Nephron progenitor cell (in vitro differentiated cells): ENCODE measurements at places on chromosomes 5 and 9.

DNA sequence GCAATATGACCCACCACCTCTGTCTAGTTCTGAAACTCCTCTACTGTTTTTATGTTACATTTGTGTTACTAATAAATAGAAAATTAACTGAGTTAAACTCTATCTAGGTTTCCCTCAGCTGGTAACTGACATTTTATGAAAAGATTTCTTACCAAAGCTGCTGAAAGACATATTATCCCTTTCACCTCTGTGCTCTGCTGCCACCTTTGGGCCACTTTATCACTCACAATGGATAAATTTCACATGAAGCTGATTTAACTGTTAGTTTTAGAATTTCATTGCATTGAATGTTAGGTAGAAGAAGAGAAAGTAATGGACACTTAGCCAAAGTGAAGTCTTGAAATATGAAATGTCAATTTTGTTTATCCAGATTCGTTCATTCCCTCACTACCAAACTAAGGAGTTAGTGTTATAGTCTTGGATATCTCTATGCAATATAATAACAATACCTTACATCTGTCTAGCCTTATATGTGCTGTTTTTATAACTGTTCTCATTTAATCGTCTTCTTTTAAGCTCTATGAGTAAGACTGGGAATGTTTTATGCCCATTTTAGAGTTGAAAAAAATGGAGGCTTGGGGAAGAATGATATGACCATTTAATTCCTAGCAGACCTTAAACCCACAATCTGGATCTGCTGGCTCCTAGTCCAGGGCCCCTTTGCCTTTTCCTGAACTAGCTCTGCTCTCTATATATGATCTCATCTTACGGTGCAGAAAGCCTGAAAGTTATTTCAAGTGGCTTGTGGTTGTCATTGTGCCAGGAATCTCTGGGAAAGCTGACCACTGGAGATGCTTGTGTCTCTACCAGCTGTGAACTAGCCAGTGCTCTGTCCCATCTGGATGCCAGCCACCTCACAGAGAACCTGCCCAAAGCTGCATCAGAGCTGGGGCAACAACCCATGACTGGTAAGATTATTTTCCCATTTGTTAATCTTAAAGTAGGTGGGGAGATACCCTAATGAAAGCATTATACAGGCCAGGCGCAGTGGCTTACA is 97.1 kb downstream of the GOLPH3 start:
- H3K36me3 ChIP-seq: peaks cover 14% of the 10 kb centered on the region
- peak; percentile 27 for DNase-seq
- H3K4me3 ChIP-seq: no peak overlapping the region

- H3K36me3 ChIP-seq: peaks cover 85% of the 10 kb centered on the region
- no peaks in the 10 kb centered on the region for H3K4me1 ChIP-seq
- no peaks in the 10 kb centered on the region for H3K27me3 ChIP-seq
- H3K27ac ChIP-seq: peak overlapping the region; percentile 42
- H3K4me3 ChIP-seq: no peak overlapping the region
Observed at GRCh38 chr5:126561908-126562307, 33.1 kb downstream of the ALDH7A1 start.

GRCh38 chr5:38872826-38873225 is 27.0 kb downstream of the OSMR start:
- no peak overlapping the region for H3K4me3 ChIP-seq
- H3K27me3 ChIP-seq: no peaks in the 10 kb centered on the region
- DNase-seq: no peak
- no peak overlapping the region for H3K27ac ChIP-seq

DNA sequence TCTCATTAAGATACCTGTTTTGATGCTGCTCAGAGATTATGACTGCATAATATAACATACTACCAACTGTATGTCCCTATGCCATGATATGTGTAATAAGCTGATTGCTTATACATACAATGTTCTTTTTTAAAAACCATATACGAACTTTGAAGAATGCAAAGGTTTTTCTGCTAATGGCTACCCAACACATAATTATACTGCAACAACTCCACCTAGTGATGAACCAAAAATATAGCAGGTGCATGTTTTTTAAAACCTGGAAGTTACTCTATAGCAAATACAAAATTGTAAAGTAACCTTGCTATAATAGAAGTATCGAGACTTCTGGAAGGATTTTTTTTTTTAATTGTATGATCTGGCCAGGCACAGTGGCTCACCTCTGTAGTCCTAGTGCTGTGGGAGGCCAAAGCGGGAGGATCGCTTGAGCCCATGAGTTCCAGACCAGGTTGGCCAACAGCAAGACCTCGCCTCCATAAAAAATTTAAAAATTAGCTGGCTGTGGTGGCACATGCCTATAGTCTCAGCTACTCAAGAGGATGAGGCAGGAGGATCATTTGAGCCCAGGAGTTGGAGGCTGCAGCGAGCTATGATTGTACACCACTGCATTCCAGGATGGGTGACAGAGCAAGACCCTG is 49.1 kb downstream of the HOMER1 start:
- no peaks in the 10 kb centered on the region for H3K27me3 ChIP-seq
- H3K4me3 ChIP-seq: no peak overlapping the region
- H3K36me3 ChIP-seq: no peaks in the 10 kb centered on the region
- no peaks in the 10 kb centered on the region for H3K4me1 ChIP-seq
- no peak overlapping the region for H3K27ac ChIP-seq
- DNase-seq: no peak

DNA sequence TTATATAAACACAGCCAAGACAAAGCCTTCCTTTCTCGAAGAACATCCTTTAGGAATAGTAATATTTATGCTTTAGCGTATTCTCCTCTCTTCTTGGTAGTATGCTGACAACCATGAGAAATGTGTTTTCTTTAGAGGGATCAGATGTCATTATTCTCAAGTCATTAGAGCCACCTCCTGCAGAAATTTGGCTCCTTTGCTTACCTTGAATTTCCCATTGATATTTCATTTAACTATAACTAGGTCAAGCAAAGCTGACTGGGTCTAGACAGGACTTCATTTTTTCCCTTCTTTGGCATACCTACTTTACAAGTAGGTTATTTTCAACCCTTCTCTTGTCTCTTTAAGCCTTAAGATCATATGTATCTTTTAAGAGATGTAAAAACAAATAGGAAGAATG is 50.3 kb downstream of the SPATA31D1 start:
- no peak for DNase-seq
- peaks cover 4% of the 10 kb centered on the region for H3K4me1 ChIP-seq

DNA sequence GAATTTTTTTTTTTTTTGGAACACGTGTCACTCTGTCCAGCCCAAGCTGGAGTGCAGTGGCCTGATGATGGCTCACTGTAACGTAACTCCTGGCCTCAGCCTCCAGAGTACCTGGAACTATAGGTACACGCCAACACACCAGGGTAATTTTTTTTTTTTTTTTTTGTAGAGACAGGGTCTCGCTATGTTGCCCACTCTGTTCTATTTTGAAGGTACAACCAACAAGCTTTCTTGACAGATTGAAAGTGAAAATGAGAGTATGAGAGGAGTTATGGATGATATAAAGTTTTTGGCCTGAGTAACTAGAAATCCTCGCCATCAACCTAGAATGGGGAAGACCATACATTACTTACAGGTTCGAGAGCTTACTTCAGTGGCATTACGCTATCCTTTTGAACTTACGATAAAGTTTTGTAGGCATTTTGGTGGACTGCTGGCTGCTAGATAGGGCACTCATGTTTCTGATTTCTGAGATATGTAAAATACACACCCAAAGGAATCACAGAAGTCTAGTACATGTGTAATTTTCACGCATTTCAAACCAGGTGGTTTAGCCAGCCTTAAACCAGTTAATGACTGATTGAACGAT is 806 bp upstream of the CDC42SE2 start:
- no peak for DNase-seq
- peaks cover 12% of the 10 kb centered on the region for H3K36me3 ChIP-seq
- peaks cover 23% of the 10 kb centered on the region for H3K4me1 ChIP-seq
- no peaks in the 10 kb centered on the region for H3K27me3 ChIP-seq

- H3K27me3 ChIP-seq: no peaks in the 10 kb centered on the region
- H3K27ac ChIP-seq: peak overlapping the region; percentile 26
- peaks cover 37% of the 10 kb centered on the region for H3K4me1 ChIP-seq
- H3K36me3 ChIP-seq: no peaks in the 10 kb centered on the region
Observed at GRCh38 chr5:38660194-38660668, 103.8 kb upstream of the LIFR start.

- no peaks in the 10 kb centered on the region for H3K36me3 ChIP-seq
- no peaks in the 10 kb centered on the region for H3K4me1 ChIP-seq
- no peak for DNase-seq
- H3K27ac ChIP-seq: no peak overlapping the region
- H3K4me3 ChIP-seq: no peak overlapping the region
Observed at GRCh38 chr5:76576996-76577395, 46.2 kb downstream of the F2RL2 start.

- H3K4me1 ChIP-seq: no peaks in the 10 kb centered on the region
- no peaks in the 10 kb centered on the region for H3K36me3 ChIP-seq
- H3K27ac ChIP-seq: no peak overlapping the region
- H3K27me3 ChIP-seq: peaks cover 3% of the 10 kb centered on the region
Observed at GRCh38 chr5:26143259-26143658, 895.1 kb downstream of the CDH9 start.

DNA sequence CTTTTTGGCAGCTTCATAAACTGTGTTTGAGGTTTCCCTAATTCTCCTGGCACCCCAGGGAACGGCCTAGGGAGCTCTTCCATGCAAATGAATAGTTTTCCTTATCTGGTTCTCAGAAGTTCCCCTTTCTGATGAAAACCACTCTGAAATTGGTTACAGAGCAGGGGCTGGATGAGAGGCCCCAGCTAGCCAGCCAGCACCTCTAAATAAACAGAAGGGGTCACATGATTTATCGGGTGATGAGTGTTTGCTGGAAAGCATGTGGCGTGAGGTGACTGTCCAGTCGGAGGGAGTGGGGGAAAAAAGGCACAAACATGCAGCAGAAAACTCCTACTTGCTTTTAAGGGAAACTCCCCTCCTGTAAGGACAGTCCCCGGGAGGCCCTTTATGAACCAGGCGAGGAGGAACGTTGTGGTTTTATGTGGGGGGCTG is 261.2 kb upstream of the ANKRD55 start:
- peaks cover 3% of the 10 kb centered on the region for H3K27me3 ChIP-seq
- DNase-seq: peak; percentile 18
- no peak overlapping the region for H3K4me3 ChIP-seq
- H3K36me3 ChIP-seq: no peaks in the 10 kb centered on the region
- H3K4me1 ChIP-seq: peaks cover 52% of the 10 kb centered on the region

- H3K36me3 ChIP-seq: no peaks in the 10 kb centered on the region
- H3K27me3 ChIP-seq: peaks cover 31% of the 10 kb centered on the region
- H3K4me3 ChIP-seq: no peak overlapping the region
Observed at GRCh38 chr5:176658007-176658599, 10.8 kb downstream of the TSPAN17 start.

DNA sequence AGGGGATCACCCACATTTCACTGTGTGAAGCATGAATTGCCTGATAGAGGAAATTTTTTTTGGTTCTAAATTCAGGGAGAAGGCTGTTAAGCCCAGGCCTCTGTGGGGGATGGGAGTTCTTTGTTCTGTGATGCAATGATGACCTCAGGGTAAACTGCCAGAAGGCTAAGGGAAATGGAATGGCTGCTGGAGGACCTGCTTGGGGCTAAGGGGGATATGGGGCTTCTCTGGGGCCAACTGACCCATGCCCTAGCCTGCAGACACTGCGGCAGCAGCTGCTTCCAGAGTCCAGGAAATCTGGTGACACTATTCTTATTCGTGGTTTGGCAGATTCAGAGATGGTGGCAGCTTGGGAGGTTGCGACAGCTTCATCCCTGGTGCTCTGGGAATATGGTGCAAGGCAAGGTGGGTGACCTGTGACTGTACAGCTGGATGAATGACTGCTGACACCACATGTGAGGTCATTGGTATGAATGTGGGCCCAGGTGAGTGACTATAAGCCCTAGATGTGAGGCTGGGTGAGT is 30.3 kb downstream of the VCP start:
- peaks cover 42% of the 10 kb centered on the region for H3K36me3 ChIP-seq
- no peak overlapping the region for H3K4me3 ChIP-seq
- H3K27ac ChIP-seq: peak overlapping the region; percentile 31
- no peaks in the 10 kb centered on the region for H3K27me3 ChIP-seq

GRCh38 chr9:27356446-27356845 is 59.5 kb upstream of the EQTN start:
- no peak for DNase-seq
- peaks cover 28% of the 10 kb centered on the region for H3K4me1 ChIP-seq
- no peak overlapping the region for H3K4me3 ChIP-seq
- no peaks in the 10 kb centered on the region for H3K27me3 ChIP-seq
- peak overlapping the region; percentile 29 for H3K27ac ChIP-seq
- H3K36me3 ChIP-seq: peaks cover 66% of the 10 kb centered on the region

- H3K4me3 ChIP-seq: no peak overlapping the region
- H3K27me3 ChIP-seq: no peaks in the 10 kb centered on the region
- H3K36me3 ChIP-seq: peaks cover 10% of the 10 kb centered on the region
- DNase-seq: no peak
Observed at GRCh38 chr5:134139891-134140469, 25.5 kb downstream of the TCF7 start.

GRCh38 chr5:40396317-40396716 is 283.4 kb upstream of the PTGER4 start:
- H3K27ac ChIP-seq: no peak overlapping the region
- H3K4me1 ChIP-seq: no peaks in the 10 kb centered on the region
- no peaks in the 10 kb centered on the region for H3K36me3 ChIP-seq
- H3K27me3 ChIP-seq: no peaks in the 10 kb centered on the region
- DNase-seq: no peak

GRCh38 chr5:415928-416635 is 26.9 kb upstream of the EXOC3 start:
- no peak overlapping the region for H3K4me3 ChIP-seq
- peaks cover 4% of the 10 kb centered on the region for H3K27me3 ChIP-seq
- no peaks in the 10 kb centered on the region for H3K36me3 ChIP-seq
- peak overlapping the region; percentile 72 for H3K27ac ChIP-seq
- peak; percentile 29 for DNase-seq

DNA sequence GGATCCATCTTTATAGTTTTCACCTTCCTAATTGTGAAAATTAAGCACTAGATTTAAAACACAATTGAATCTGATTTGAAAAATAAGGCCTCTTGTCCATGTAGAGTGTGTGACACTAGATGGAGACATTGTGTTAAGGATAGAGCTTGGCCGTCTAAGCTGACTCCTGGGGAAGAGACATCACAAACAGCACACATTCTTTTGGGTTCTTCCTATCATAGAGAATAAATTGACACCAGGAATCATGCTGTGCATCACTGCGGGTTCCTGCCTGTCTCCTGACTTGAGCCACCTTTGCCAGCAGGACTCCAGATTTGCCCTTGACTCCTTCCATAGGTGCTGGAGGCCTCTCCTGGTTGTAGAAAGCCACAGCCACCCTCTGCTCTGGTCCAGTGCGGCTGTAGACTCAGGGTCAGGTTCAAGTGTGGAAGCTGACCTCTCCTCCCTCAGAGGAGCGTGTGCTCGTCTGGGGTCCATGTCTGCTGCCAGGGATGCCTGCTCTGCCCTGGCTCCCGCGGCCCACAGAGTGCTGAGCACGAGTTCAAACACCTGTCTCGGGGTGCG is 11.2 kb downstream of the ROPN1L start:
- DNase-seq: peak; percentile 17
- no peak overlapping the region for H3K4me3 ChIP-seq
- H3K36me3 ChIP-seq: no peaks in the 10 kb centered on the region
- H3K27me3 ChIP-seq: peaks cover 4% of the 10 kb centered on the region
- H3K27ac ChIP-seq: no peak overlapping the region
- peaks cover 38% of the 10 kb centered on the region for H3K4me1 ChIP-seq

- peak; percentile 44 for DNase-seq
- H3K27me3 ChIP-seq: no peaks in the 10 kb centered on the region
- no peaks in the 10 kb centered on the region for H3K36me3 ChIP-seq
Observed at GRCh38 chr5:128905568-128906110, 59.6 kb upstream of the SLC27A6 start.

- no peaks in the 10 kb centered on the region for H3K36me3 ChIP-seq
- H3K27me3 ChIP-seq: no peaks in the 10 kb centered on the region
- H3K4me1 ChIP-seq: peaks cover 38% of the 10 kb centered on the region
- H3K4me3 ChIP-seq: no peak overlapping the region
- no peak for DNase-seq
Observed at GRCh38 chr5:73998489-73998888, 372.5 kb downstream of the ARHGEF28 start.
